Erythroblast (primary cell): ENCODE measurements at places on chromosomes 4 and X.

- DNase-seq = no peak
These were observed 3.2 kb upstream of the MAGEB2 start for GRCh38 chrX:30212172-30212571.

DNA sequence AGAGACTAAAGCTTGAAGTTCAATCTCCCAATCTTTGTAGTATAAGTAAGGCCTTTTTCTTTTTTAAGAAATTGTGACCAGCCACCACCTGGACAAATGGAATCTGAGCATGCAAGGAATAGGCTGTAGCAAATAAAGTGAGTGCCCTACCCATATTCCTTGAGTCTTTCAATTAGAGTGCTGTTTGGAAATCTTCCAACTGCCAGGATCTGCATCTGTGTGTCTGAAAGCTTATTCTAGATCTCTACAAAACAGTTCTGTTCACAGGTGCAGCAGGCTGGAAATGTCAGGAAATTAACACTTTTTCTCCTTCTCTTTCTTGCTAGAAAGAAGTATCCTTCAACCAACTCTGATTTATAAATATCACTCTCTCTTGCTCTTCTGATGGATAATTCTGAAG, 76.7 kb upstream of the NDST3 start:
- DNase-seq = no peak

DNA sequence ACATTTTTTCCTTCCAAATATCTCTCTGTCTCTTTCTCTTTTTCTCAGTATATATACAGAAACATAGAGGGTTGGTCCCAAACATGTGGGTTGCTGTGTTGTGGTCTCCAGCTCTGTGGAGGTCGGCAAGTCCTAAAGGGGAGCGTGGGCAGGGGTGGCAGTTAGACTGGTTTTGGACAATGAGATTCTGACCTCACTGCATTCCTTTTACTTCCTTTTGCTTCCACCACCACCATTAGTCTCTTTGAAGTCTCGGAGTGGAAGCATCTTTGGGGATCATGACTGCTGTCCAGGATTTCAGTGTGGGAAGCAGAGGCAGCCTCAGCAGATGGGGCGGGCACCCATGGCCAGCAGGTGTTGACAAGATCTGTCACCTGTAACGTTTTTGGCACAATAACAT, 1091.8 kb downstream of the RAPGEF2 start:
- no peak for DNase-seq

DNA sequence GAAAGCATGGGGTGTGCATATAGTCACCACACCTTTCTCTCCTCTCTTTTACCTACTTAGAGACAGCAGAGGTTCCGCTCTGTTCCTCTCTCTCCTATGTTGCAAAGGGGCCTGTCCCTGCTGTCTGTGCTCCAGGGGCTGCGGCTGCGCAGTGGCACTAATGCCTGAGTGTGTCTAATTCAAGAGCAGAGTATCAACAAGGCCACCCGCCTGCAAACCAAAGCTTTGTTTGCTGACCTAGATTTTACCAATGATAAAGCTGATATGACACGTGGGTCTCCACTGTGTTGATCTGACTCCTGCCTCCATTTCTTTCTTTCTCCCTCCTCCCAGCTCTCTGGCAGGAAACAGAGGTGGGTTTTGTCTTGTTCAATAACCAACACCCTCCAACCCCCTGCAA, 74.9 kb downstream of the NSG1 start:
- no peak for DNase-seq

DNA sequence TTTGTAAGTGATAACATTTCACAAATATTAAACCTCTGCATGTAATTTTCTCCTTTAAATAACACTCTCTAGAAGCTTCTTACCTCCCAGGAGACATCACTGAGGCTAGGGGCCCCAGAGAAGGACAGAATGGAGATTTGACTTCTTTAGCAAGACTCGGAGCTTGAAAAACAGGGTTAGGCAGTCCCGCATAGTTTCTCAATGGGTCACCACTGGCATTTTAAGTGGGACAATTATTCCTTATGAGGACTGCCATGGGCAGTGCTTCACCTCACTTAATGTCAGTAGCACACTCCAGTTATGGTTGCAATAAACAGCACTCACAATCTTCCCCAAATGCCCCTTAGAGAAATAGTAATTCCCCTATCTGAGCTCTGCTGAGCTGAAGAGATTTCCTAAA, 66.7 kb upstream of the NOCT start:
- DNase-seq = no peak

GRCh38 chr4:95059663-95060062, 301.9 kb downstream of the BMPR1B start:
- no peak for DNase-seq

- DNase-seq = peak; percentile 43
These were observed 174.5 kb downstream of the NSUN7 start for GRCh38 chr4:40924096-40924792.

DNA sequence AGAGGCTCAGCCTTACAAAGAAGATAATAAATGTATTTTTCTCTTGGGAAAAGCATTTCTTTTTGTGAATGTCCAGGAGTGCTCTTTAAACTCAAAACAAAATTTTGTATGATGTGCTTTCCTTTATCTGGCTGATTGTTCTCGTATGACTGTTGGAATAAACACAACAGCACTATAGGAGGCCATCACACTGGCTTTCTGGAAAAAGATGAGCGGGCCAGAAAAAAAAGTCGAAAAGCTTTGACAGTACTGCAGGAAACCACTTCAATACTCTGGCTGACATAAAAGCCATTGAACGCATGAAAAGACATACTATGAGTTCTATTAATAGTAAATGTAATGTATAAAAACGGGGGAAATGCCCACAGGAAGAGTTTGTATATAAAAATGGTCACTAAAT, 64.7 kb upstream of the CTSO start:
- DNase-seq = no peak
